T-cell (primary cell): ENCODE measurements at places on chromosomes 4 and X.

- no peaks in the 10 kb centered on the region for H3K27me3 ChIP-seq
- H3K4me3 ChIP-seq = no peak overlapping the region
- H3K36me3 ChIP-seq = no peaks in the 10 kb centered on the region
- no peaks in the 10 kb centered on the region for H3K4me1 ChIP-seq
These were observed 119.1 kb downstream of the MBNL3 start for GRCh38 chrX:132369617-132370326.

- H3K36me3 ChIP-seq = no peaks in the 10 kb centered on the region
- H3K4me3 ChIP-seq = no peak overlapping the region
- no peaks in the 10 kb centered on the region for H3K27me3 ChIP-seq
- no peaks in the 10 kb centered on the region for H3K4me1 ChIP-seq
These were observed 4.3 kb upstream of the SLC4A4 start for GRCh38 chr4:71334465-71334882.

GRCh38 chrX:124518885-124519284 is 172.5 kb downstream of the SH2D1A start:
- H3K4me1 ChIP-seq = no peaks in the 10 kb centered on the region
- no peaks in the 10 kb centered on the region for H3K36me3 ChIP-seq
- no peak overlapping the region for H3K4me3 ChIP-seq
- no peaks in the 10 kb centered on the region for H3K27me3 ChIP-seq
- DNase-seq = no peak

DNA sequence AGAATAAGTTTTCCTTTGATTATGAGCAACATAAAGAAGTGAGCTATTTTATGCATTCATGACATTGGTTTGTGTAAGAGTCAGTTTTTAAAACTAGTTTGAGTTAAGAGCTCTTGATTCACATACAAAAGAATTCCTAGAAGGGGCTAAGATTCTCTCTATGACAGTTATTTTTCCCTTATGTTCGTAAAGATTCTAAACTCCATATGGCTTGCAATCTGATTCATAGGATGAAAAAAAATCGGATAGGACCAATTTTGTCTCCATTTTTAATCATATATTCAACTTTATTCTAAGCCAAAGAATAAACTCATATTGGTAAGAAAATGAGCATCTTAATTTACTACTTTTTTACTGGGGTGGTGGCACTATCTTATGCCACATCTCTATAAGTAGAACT is 79.4 kb downstream of the NAP1L3 start:
- no peak overlapping the region for H3K4me3 ChIP-seq
- no peaks in the 10 kb centered on the region for H3K4me1 ChIP-seq
- no peaks in the 10 kb centered on the region for H3K27me3 ChIP-seq
- no peaks in the 10 kb centered on the region for H3K36me3 ChIP-seq
- DNase-seq = no peak
- H3K27ac ChIP-seq = no peak overlapping the region

GRCh38 chrX:101491943-101492342 is 6.7 kb downstream of the ARMCX4 start:
- H3K36me3 ChIP-seq = no peaks in the 10 kb centered on the region
- DNase-seq = no peak
- H3K4me3 ChIP-seq = no peak overlapping the region
- H3K27ac ChIP-seq = no peak overlapping the region
- no peaks in the 10 kb centered on the region for H3K4me1 ChIP-seq

DNA sequence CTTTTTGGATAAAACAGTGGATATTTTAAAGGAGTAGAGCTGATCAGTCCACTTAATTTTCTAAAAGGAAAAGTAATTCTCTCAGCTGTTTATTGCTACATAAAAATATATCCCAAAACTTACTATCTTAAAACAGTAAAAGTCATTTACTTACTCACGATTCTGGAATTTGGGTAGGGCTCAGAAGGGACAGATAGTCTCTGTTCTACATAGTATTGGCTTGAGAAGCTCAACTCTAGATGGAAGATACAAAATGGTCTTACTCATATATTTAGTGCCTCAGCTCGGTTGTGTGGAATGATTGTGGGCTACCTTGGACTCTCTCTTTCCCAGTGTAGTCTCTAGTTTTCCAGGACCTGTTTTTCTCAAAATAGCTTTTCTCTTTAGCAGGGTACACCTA is 691.5 kb upstream of the POU3F4 start:
- H3K27me3 ChIP-seq = no peaks in the 10 kb centered on the region
- no peak for DNase-seq
- no peak overlapping the region for H3K27ac ChIP-seq
- H3K4me1 ChIP-seq = no peaks in the 10 kb centered on the region

DNA sequence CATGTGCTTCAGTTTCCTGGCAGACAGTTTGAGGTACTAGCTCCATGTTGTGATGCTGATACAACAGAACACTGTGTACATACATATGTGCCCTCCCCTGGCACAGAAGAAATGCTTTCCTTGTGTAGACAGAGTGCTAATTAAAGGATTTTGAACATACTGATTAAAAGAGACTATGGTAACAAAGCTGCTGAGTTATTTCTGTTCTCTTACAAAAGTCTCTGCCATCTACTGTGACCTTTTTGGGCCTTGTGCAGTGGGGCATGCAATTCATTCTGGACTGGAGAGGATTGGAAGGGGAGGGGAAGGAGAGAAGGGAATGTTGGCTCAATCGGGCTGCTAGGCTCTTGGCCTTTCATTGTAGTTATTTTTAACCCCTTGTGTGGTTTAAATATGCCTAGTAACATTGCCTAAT is 6.0 kb downstream of the PDLIM5 start:
- H3K4me3 ChIP-seq = no peak overlapping the region
- no peaks in the 10 kb centered on the region for H3K27me3 ChIP-seq
- no peak for DNase-seq
- peaks cover 5% of the 10 kb centered on the region for H3K4me1 ChIP-seq
